ENCODE measurements at places on chromosomes 2 and 18.

DNA sequence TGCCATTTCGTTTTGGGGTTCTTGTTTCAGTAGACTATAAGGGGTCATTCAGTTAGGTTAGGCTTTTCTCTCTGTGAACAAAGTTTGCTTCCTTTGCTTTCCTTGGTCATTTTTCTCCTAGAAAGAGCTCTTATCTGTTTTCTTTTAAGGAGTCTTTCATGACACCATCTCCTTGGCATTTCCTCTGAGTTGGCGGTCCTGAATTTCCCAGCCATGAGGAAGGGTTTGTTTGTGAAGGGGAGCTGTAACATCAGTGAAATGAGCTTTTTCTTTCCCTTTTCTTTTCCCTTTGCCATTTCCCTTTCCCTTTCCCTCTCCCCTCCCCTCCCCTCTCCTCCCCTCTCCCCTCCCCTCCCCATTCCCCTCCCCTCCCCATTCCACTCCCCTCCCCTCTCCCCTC is 61.7 kb downstream of the MAP4K4 start:
- no peak for DNase-seq

DNA sequence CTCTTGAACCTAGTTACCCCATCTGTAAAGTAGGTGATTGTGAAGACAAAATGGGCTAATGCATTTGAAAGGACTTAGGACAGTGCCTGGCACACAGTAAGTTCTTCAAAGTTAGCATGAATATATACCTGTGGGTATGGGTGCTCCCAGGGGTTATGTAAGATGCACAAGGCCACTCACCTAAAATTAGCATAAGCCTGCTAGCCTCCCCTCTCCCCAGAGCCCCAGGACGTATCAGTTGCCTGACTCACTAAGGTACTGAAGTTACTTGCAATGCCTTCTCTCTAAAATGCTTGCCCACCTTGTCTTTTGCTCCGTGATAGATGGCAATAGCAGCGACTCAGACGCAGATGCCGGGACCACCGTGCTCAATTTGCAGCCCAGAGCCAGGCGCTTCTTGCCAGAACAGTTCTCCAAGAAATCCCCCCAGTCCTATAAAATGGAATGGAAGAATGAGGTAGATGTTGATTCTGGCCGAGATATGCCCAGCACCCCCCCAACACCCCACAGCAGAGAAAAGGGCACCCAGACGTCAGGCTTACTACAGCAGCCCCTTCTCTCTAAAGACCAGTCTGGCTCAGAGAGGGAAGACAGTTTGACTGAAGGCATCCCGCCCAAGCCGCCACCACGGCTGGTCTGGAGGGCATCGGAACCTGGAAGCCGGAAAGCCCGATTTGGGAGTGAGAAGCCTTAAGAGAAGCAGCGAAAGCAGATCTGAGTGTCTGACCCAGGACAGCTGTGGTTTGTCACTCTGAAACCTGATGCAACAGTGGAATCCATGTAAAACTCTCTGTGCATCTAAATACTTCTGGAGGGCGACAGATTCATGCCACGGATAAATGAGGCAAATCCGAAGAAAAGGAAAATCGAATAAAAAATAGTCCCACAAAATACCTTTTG is 53.8 kb upstream of the TMEM182 start:
- no peak for DNase-seq

DNA sequence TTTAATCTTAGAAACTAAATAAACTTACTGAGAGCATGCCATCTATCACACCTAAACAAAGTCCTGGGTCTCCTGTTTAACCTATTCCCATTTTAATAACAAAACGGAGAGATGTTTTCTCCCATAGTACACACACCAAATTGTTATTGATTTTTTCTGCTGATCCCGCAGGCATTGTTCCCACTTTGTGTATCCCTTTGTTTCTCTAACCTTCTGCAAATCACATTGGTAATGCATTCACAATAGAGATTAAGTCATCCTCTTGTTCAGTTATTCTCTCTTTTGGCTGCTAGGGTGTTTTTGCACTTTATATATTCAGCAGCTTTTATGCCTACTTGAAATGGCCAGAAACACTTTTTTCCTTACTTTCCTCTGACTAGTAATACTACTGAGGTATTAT is 1071.9 kb upstream of the CDH2 start:
- no peak for DNase-seq

DNA sequence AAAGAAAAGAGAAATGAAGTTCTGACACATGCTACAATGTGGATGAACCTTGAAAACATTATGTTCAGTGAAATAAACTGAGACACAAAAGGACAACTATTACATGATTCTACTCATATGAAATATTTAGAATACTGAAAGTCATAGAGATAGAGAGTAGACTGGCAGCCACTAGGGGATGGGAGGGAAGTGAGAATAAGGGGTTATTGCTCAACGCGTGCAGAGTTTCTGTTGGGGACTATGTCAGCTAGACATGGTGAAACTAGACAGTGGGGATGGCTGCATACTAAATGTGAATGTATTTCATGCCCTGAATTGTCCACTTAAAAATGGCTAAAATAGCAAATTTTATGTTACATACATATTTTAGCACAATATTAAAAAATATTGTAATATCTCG is 108.7 kb upstream of the ATL2 start:
- no peak for DNase-seq

GRCh38 chr18:75441896-75442295 is 14.4 kb upstream of the SMIM21 start:
- no peak for DNase-seq

GRCh38 chr2:98457045-98457696 is 12.5 kb downstream of the INPP4A start:
- no peak for DNase-seq

DNA sequence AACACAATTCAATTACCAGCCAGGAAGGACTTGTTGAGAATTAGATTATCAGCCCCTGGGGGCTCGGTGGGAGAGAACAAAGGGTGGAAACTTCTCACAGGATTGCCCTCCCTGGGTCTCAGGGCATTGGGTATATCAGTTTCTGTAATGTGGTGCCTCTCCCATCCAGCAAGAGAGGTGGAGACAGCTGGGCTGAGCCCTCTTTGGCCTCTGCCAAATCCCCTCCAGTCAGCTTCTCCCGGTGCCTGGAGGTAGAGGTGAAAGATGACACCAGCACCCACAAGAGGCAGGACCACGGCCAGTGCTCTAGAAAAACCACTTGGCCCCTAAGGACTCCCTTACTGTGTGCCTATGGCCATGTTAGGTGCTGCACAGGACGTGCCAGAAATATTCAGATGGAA is 179.7 kb downstream of the HAUS1 start:
- no peak for DNase-seq

DNA sequence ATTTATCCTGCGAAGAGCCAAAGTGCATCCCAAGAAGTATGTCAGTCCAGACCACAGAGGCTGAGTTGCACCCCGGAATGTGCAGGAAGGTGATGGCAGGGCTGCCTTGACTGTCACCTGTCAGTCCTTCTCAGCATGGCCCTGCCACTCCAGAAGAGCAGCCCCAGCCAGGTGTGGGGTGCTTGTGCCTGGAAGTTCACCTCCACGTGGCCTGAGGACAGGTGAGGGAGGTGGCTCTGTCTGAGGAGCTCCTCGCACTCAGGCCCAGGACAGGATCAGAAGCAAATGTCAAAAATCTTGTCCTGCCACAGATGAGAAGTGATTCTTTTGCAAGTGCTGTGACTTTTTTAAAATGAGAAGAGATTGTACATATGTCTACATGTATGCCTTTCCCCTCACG is 31.4 kb upstream of the B3GNT7 start:
- DNase-seq, result no peak

DNA sequence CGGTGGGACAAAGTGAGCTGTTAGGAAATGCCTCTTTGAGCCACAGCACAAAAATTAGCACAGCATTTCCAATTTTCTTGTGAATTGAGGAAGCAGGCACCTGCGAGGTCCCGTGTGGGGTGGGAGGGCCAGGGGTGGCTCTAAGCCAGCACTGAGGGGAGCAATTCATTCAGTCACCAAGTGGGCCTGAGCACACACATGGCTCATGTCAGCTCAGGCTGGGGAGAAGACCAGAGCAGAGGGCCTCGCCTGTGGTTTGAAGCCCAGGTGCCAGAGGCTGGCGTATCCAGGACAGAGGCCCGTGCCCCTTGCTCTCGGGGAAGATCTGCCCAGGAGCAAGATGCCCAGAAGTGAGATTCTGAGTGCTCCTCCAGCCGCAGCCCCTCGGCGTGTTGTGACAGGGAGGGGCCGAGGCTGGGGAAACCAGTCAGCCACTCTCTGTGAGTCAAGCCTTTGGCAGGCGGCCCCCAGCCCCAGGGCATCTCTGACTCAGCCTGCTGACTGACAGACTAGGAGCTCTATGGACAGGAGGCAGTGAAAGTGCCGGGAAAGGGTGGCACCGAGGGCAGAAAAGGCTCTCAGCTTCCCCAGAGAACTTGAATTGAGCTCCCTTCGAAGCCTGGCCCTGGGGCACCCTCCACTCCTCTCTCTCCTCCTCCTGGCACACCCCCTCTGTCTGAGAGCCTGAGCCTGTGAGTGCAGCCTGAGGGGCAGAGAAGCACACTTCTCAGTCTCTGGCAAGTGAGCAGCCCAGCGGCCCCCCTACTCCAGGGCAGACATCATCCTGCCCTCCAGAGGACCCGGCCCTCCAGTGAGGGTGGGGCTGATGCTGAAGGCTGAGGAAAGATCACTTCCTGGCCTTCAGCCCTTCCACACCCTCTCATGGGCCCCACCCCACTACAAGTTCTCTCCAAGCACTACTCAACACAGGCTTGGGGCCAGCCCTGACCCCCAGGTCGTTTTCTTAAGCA is 32.3 kb downstream of the CYP26B1 start:
- DNase-seq, result no peak

GRCh38 chr2:73279852-73280251 is 4.4 kb downstream of the FBXO41 start:
- DNase-seq, result no peak

Data from activated T-cell treated with anti-CD3 and anti-CD28 coated beads, Interleukin-2, amount 50 U/mL, for 48 hours (primary cell).